ENCODE measurements at places on chromosomes 2 and 18.

- no peak for DNase-seq
These were observed 60.2 kb downstream of the RMDN2 start for GRCh38 chr2:37985333-37985732.

DNA sequence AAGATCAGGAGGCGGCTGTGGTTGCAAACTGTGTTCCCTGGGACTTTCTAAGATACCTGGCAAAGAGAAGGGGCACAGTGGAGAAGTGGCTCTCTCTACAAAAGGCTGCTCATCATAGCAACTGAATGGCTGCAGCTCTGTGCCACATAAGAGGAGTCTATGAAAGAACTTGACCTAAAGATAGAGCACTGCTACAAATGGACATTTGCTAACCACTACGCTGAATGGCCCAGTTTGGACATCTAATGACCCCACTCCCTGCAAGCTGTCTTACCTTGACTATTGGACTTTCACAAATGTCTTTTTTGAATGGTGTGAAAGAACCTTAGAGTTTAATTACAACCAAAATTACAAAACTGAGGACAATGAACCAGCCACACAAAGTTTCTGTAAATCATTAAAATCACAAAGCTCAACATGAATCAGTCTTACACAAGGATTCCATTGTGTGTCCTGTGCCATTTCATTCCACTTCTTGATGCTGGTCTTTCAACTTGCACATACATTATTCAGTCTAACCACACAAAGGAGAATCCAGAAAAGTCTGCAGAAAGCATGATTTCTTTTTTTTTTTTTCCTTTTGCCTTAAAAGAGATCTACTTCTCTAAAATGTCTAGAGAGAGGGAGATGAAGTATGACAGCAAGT is 154.0 kb downstream of the LAMA1 start:
- no peak for DNase-seq

- peak; percentile 84 for DNase-seq
These were observed 4.0 kb upstream of the WNT10A start for GRCh38 chr2:218876562-218877219.

DNA sequence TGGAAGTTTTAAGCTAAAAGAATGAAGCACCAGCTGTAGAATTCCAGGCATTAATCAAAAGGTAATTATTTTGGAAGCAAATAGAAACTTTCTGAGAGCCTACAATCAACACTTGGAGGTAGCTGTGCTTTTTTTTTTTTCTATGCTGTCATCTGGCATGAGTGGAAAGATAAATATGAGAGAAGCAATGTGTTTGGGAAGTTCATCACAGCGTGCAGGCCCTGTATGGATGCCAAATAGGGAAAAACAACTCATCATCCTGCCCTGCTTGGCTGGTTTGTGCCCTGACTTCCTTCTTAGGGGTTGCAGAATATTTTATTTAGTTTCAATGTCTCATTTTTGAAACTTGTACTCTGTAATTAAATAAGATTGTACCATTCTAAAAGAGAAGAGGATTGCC is 437.4 kb downstream of the PIK3C3 start:
- no peak for DNase-seq

- no peak for DNase-seq
These were observed 194.7 kb downstream of the RND3 start for GRCh38 chr2:150292807-150293206.

DNA sequence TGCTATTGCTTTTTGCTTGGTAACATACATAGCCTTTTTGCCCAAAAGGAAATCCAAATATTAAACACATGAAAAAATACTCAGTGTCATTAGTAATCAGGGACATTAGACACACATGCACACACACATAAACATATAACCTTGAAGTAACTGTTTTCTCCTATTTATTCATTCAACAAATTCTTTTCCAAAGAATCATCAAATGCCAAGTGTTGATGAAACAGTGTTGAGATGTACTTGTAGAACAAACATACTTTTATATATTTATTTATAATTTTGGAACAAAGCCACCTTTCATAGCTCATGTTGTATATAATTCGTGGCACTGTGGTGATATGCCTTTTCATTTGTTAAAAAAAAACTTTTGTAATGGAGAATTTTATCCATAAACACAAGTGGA is 81.0 kb downstream of the APLF start:
- DNase-seq: no peak

Data from GM20000 (cell line).